ENCODE measurements at places on chromosomes 2 and 18.

DNA sequence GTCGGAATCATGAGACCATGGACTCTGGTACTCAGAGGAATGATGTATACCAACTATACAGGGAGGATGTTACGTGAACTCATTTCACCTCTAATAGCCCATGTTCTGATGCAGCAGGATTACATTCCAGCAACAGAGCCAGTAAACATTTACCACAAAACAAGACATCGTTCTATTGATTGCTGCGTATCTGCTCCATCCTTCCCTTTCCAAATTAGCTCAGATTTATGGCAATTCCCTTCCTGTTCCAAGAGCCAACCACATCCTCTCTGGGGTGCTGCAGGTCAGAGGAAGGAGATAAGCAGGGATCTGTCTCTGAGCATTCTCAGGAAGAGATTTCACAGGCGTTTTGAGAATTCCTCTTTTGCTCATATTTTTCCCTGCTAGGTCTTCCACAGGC is 98.3 kb downstream of the KLF7 start:
- DNase-seq = no peak

DNA sequence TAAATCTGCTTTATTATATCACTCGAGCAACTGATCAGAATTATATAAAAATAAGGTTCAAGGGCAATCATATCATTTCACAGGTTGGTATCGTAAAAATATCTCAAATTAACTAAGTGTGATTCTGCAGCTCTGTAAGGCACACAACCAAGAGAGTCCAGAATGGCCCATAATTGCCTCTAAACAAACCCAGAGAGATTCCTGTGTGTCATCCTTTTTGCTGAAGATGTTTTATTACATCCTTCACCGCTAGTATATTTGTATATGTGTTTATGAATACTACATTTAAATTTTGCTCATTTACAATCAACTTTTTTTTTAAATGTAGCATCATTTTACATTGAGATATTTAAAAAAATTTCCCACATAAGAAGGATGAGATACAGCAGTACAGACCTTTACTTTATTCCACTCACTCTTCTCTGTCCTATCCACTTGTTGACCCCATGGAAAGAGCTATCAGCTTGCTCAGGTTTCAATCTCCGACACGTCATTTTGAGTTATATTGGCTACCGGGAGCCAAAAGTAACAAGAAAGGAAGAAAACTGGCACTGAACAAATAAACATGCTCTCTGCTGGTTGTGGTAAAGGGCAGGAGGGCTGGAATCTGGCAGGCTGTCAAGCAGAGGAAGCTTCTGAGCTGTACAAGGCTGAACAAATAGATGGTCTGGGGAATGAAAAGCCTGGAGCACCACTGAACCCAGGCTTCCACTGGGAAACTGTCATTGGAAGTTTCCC is 23.1 kb downstream of the PLA2R1 start:
- DNase-seq = peak; percentile 62

DNA sequence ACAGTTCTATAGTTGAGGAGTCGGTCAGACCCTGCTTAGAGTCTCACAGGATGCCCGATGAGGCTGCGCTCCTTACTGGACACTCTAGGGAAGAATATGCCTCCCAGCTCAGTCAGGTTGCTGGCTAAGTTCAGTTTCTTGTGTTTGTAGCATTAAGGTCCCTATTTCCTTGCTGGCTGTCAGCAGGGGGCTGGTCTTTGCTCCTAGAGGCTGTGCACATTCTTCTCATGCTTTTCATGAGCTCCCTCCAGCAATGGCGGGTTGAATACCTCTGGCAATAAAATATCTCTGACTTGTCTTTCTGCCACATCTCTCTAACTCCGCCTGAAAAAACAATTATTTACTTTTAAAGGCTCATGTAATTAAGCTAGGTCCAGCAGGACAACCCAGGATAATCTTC is 79.4 kb upstream of the DNAJC10 start:
- DNase-seq = no peak

GRCh38 chr2:134758633-134759032 is 39.8 kb upstream of the TMEM163 start:
- no peak for DNase-seq

GRCh38 chr2:111930875-111931274 is 32.5 kb downstream of the MERTK start:
- peak; percentile 35 for DNase-seq

DNA sequence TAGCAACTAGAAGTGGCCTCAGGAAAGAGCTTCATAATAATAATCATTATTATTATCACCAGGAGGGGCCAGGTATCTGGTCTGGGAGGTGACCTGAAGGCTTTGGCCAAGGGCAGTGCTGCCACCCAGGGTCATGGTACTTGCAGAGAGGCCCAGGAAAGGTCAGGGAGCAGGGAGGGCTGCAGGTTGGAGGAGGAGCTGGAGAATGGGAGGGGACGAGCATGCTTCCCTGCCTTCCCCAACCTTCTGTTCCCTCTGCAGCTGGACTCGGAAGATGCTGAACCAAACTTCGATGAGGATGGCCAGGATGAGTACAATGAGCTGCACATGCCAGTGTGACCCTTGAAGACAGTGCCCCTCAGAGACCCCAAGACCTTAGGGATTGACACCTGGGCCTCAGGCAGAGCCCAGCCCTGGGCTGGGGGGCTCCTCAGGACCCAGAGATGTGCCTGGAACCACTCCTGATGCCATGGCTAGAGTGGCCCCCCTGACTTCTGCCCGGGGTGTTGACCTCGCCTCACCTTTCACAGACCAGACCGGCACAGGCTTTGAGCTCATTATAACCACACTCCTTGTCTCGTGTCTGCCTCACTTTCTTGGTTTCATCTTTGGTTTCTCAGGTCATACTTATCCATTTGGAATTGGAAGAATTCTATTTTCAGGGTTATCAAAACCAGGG is 14.1 kb downstream of the SLC4A3 start:
- DNase-seq = no peak

GRCh38 chr2:158984604-158985135 is 16.2 kb downstream of the TANC1 start:
- DNase-seq = no peak

DNA sequence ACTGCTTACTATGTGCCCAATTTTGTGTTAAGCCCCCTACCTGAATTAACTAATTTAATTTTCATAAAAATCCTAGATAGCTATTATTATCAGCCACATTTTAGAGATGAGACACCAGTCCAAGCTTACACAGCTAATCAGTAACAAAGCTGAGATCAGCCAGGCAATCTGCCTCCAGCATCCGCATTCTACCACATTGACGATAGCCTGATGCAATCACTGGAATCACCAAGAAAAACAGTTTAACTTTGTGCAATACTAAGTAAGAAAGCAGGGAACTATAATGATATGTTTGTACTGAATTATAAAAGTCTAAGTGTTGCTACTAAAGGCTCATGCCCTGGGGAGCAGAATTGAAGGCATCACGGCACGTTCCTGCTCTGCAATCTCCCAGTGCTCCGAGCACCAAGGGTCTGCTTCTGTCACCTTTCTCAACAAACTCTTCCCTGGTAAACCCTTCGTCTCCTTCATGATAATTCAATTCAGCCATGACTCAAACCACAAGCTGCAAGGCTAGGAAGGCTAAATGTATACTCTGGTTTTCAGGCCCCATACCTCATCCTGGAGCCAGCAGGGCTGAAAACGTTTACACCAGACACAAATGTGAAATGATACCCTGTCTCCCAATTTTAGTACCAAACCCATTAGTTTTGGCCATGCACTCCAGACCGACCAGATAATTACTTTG is 19.4 kb downstream of the KANSL3 start:
- no peak for DNase-seq

- no peak for DNase-seq
These were observed 40.1 kb downstream of the CRACDL start for GRCh38 chr2:98895901-98896300.

- DNase-seq = no peak
These were observed 30.9 kb upstream of the IER3IP1 start for GRCh38 chr18:47206945-47207637.

- peak; percentile 90 for DNase-seq
These were observed 95.6 kb downstream of the LAMA3 start for GRCh38 chr18:23784832-23785245.

- DNase-seq = no peak
These were observed 11.2 kb downstream of the POU3F3 start for GRCh38 chr2:104865096-104865470.

- DNase-seq = no peak
These were observed 34.4 kb downstream of the TEX51 start for GRCh38 chr2:126932966-126933710.

GRCh38 chr2:19774805-19775176 is 127.0 kb downstream of the TTC32 start:
- no peak for DNase-seq

GRCh38 chr2:202450785-202451184 is 74.7 kb downstream of the BMPR2 start:
- DNase-seq = no peak

DNA sequence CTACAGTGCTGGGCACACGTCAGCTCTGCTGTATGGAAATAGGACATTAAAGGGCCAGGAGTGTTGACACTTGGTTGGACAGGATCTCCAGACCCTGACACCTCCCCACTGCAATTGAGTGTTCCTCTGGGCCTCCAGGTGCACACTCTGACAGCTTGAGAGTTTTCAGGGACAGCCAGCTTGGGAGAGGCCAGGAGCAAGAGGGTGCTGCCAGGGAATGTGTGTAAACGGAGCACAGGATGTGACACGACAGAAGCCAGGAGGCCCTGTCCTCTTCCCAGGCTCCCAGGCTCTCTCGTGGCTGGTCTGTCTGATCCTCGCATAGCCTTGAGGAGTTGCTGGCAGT is 318.1 kb upstream of the HS6ST1 start:
- DNase-seq = no peak

GRCh38 chr2:206245265-206245672 is 29.2 kb upstream of the ZDBF2 start:
- no peak for DNase-seq

DNA sequence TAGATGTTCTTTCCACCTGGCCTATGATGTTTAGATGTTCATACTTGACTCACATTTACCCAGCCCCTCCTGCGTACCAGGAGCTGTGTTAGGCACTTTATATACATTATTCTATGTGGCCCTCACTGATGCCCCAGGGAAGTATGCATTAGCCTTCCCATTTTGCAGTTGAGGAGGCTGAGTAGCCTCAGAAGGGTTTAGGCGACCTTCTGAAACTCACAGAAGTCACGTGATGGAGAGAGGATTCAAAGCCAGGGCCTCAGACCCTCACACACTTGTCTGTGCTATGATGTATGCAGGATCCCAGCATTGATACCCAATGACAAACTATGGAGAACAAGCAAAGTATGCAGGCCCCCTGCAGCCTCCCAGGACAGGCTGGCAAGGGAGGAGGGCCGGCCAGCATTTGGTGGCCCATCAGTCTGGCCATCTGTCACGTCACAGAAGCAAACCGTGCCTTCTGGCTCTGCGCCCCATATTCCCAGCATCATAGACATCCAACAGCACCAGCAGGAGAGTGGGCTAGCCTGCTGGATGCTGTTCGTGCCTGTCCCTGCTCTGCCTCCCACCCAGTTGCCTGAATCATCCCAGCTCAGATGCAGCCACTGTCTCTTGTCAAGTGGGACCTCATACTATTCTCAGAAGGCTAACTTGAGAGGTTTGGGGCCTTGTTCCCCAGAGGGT is 33.6 kb downstream of the EHD3 start:
- no peak for DNase-seq

GRCh38 chr2:101116348-101116747 is 34.8 kb downstream of the TBC1D8 start:
- DNase-seq = no peak

DNA sequence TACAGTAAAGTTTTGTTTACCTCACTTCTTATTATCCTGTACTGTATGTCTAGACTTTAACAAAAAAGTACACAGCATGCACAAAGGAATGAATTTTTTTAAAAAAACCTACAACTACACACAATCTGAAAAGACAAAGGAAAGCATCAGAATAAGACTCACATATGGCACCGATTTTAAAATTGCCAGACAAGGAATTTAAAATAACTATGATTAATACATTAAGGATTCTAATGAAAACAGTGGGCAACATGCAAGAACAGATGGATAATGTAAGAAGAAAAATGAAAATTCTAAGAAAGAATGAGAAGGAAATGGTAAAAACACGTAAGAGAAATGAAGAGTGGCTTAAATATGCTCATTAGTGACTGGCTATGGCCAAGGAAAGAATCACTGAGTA is 638.2 kb downstream of the FBXO15 start:
- DNase-seq = no peak

DNA sequence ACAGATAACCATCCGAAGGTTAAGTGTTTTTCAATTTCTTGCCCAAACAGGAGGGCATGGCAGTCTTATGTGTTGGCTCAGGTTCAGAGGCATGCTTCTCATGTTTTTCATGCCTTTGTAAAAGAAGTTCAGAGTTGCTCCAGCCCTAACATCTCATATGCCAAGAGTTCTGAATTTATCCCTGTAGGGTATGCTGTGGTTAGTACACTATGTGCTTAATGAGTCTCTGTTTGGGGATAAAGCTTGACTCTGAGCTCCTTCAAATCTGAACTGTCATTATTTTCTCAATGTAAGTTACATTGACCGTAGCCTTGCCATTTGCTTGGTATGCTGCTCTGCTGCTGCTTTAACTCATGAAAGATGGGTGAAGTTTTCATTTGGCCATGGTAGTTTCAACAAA is 67.9 kb upstream of the PNPT1 start:
- DNase-seq = no peak

DNA sequence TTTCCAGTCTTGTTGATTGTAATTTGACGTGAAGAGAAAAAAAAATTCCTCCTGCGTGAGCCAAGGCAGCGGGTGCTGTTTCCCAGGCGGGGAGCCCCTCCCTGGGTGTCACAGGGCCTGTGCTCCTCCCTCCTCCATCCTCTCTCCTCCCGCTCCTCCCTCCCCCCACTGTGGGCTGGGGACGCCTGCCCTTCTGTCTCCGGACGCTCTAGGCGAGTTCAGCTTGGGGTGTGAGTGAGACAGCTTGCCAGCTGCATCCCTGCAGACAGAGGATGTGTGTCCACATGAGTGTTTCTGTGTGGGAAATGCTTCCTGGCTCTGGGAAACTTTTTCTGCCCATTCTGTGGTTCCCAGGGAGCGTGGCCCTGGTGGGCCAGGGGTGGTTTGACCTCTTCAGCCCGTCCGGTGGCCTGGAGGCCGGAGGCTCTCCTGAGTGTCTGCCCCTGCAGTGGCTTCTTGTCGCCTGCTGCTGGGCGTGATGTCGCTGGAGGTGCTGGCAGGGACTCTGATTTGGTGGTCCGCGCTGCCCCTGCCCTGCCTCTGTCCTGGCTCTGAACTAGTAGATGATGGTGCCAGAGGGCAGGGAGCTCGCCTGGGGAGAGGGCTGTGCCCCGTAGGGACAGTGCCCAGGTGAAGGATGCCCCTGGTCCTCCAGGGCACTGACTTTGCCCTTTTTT is 96.4 kb downstream of the USP40 start:
- peak; percentile 27 for DNase-seq

- DNase-seq = no peak
These were observed 305.9 kb upstream of the MEX3C start for GRCh38 chr18:51503351-51503750.

Data from brain microvascular endothelial cell (primary cell).